Activated effector memory CD4-positive, alpha-beta T cell treated with anti-CD3 and anti-CD28 coated beads, Interleukin-2, amount 50 U/mL, for 16 hours (primary cell): ENCODE measurements at places on chromosomes 4 and X.

DNA sequence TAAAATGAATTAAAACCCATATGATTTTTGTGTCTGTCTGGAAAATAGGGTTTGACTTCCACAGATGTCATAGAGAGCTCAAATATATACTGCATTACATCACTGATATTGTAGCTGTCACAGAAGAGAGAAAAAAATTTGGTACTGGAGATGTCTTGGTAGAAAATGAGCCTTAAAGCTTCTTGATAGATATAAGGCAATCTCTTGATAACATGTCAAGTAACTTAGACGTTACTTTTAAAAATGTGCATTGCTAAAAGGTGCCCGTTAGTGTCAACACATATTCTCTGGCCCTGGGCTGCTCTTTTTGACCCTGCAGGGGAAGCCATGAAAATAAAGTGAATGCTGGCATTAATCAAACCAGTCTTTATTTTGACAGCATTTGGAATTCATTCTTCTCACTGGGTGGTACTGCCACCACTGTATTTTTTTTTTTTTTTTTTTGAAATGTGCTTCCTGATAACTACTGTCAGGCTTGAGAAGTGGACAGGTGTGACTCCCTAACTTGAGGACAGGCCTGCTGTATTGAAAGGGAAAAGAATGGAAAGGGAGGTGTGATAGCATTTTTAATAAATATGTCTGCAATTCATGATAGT is 53.0 kb upstream of the RAPGEF2 start:
- no peak for DNase-seq

- DNase-seq, result no peak
These were observed 5.3 kb upstream of the SULT1B1 start for GRCh38 chr4:69765751-69766150.

- no peak for DNase-seq
These were observed 119.8 kb downstream of the NEK1 start for GRCh38 chr4:169492436-169493163.

GRCh38 chr4:149095001-149095400 is 652.8 kb upstream of the NR3C2 start:
- DNase-seq, result no peak

DNA sequence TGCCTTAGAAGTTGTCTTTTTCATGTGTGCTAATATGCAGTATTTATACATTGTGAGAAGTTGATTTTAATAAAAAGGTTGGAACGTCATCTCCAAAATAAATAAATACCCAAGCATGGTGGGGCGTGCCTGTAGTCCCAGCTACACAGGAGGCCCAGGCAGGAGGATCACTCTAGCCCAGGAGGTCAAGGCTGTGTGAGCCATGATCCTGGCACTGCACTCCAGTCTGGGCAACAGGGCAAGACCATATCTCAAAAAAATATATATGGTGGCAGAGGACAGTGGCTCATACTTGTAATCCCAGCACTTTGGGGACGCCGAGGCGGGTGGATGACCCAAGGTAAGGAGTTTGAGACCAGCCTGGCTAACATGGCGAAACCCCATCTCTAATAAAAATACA is 6.4 kb downstream of the SLBP start:
- DNase-seq, result no peak

GRCh38 chr4:109164011-109164410 is 138.4 kb downstream of the COL25A1 start:
- DNase-seq, result no peak

DNA sequence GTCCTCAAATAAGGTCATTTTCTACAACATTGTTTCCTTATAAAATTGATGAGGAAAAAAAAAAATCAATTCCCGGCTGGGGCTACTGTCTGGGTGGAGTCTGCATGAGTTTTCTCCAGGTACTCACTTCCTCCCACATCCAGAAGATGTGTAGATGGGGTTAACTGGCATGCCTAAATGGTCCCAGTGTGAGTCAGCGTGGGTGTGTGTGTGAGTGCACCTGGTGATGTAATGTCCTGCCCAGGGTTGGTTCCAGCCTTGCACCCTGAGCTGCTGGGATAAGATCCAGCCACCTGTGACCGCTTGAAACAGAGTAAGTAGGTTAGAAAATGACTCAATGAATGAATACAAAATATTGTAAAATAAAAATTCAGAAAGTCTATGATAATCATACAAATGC is 11.1 kb downstream of the USP26 start:
- DNase-seq, result no peak

DNA sequence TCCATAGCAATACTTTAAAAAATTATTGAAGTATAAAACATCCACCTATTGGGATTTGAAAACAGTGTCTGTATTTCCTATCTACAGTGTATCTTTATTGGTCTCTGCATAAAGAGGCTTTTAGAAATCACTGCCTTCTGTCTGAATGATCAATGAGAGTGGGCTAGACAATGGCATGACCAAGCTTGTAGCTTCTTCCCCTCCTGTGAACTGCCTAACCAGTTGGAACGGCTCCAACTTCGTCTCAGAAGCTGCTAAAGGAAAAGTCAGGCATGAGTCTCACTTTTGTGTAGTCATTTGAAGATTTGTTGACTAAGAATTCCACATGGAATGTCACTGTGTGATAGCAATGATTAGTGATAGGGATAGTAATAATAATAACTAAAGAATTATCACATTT is 64.2 kb downstream of the INTS12 start:
- DNase-seq, result no peak

GRCh38 chr4:24677909-24678308 is 93.6 kb upstream of the DHX15 start:
- DNase-seq, result no peak
